Dorsolateral prefrontal cortex (tissue), 122 donors: ENCODE measurements at places on chromosomes 4 and X.

DNA sequence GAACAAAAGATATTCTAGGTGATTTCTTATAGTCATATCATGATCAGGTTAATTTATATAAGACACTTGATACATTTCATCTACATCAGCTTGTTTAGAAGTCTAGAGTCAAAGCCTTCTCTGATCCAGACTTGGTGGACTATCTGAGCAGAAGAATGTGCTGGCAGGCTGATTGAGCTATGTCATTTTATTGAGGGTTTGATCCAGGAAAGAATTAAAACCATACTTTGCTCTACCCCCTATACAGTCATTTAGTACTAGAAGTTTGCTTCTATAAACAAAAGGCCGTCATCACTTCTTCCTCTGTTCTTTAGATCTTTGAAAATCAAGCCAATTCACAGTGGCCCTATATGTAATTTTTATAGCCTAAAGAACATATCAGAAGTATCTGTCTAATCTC is 173.1 kb upstream of the PITX2 start:
- DNase-seq, result no peak

DNA sequence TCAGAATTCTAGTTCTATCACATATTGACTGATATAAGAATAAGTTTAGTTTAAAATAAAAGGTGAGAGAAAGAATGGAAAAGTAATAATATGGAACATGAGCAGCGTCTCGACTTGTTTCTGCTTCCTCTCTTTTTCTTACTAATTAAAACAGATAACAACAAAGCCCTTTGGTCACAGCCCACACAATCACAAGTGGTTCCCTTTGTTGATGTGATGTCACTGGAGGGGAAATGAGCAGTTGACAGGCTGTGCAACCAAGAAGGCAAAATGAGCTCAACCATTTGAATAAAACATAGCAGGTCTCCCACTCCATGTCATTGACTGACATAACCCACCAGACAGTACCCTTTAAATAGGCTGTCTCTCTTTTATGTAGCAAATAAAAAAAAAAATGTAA is 342.5 kb upstream of the MAGEB2 start:
- DNase-seq, result no peak

- DNase-seq, result no peak
Measured at GRCh38 chr4:22969287-22969896, 276.7 kb downstream of the GBA3 start.

DNA sequence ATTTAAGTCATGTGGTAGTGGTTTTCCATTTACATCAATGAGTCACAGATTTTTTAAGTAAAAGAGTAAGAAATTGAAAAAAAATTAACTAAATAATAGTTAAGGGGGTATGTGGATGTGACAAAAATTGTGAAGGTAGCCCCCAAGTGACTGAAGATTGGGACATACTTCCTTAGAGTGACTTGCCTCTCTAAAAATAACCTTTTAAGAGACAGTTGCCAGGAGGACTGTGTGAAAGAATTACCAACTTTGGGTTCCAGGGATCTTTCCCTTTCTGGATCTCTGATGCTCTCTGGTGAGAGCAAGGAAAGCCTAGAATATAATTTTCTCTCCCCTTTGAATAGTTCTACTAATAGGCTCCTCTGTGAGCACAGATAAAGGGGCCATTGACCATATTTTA is 42.7 kb downstream of the NHSL2 start:
- no peak for DNase-seq

DNA sequence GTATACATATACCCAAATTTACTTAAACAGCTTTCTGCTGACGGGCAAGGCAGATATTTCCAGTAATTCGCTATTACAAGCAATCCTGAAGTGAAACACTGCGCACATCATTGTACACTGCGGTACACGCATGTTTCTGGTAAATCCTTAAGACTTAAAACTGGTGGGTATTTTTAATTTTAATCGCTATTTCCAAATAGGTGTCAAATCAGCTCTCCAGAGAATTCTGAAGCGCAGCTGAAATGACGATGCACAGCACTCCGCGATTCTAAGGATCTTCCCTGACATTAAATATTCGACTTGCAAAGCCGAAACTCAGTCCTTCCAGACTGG is 361 bp downstream of the TMEM128 start:
- no peak for DNase-seq

DNA sequence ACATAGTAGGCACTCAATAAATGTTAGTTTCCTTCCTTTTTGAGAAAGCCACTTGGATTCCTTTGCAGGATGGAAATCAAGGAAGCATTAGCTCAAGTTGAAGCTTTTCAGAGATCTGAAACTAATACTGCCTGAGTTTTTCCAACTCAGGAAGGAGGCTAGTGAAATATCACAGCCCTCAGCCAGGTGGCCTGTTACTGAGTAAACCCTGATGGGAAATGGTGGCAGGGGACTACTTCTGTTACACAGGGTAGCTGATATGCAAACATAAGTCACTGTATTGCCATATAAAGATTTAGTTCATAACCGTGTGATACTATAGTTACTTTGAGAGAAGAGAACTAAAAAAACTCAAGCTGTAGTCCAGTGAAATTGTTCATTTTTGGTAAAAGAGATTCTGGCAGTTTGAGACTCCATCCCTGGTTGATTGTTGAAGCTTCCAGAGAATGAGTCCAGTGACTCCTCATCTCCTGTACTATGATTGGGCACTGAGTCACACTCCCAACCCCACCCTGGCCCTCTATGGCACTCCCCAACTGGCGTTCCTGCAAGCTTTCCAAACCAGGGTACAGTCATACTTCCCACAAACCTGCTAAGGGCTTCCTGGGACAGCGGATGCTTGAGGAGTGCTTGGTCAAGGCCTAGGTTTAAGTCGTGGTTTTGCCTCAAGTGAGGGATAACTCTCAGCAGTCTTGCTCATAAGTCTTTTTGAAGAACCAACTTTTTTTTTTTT is 81.8 kb downstream of the MID1IP1 start:
- DNase-seq, result no peak

- DNase-seq, result no peak
Measured at GRCh38 chr4:110195561-110196205, 2.7 kb downstream of the ELOVL6 start.

DNA sequence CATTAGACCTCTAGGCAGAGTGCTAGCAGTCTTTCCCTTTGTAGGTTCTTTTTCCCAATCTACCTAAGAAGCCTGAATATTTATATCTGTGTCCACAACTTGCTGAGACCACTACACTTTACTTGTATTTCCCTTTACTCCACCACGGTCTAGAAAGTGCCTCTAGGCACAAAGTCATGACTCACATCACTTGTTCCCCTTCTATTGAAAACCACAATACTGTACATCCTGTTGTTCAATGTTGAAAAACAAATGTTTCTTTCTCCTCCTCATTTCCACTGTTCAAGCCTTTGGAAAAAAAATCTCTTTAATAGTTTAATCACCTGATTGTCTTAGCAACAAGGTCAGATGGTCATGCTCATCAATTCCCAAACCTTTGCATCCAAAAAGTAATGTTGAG is 326.7 kb downstream of the GUCY2F start:
- no peak for DNase-seq

- no peak for DNase-seq
Measured at GRCh38 chrX:63439580-63439979, 88.4 kb upstream of the SPIN4 start.

DNA sequence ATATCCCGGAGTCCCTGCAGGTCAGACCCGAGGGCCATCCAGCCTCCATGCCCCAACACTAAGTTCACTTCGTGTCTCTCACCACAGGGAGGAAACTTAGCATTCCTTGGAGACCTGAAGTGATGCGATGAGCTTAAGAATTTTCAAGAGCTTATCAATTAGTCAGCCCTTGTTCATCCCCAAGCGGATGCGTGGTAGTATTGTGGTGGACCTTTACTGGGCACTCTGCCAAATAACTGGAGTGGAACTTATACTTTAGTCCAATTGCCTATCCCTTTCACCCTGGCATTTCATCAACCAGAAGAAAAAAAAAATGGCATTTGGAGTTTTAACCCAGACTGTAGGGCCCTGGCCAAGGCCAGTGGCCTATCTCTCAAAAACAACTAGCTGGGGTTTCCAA is 137.1 kb downstream of the RELL1 start:
- DNase-seq, result no peak

GRCh38 chr4:56953680-56954520 is 23.5 kb downstream of the NOA1 start:
- no peak for DNase-seq

DNA sequence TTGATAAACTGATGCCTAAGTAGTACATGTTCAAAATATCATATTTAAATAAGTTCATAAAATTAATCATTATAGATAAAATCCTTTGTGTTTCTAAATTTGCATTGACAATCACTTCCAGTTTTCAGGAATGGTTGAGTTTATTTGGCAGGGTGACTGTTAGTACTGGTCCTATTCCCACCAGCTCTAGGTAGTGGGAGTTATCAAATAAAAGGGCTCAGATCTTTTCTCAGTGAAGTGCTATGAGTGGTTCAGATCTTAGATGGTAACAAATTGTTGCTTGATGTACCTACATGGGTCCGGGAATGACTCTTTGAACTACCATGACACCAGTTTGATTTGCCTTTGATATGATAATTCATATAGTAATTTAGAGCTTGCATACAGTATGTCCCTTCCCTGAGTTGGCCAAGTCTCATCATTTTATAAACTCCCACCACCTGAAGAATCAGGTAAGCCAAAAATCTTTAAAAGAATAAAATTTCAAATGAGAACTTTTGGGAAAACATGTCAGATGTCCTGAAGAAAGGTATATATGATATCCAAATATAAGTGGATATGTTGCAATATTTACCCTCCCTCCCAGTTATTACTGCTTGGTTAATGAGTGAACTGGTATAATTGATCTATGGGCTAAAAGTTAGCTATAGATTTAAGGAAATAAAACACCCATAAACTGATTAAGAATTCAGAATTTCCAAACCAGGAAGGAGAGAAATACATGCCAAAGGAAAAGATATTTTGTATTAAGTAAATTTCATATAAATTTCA is 28.6 kb downstream of the GPC3 start:
- DNase-seq, result no peak

- no peak for DNase-seq
Measured at GRCh38 chrX:147953976-147954375, 27.2 kb upstream of the FMR1NB start.

- DNase-seq, result no peak
Measured at GRCh38 chrX:100413229-100413628, 3.2 kb upstream of the PCDH19 start.

- no peak for DNase-seq
Measured at GRCh38 chr4:137957806-137958205, 284.3 kb downstream of the SLC7A11 start.

GRCh38 chr4:155602351-155603140 is 64.1 kb upstream of the GUCY1A1 start:
- no peak for DNase-seq

- no peak for DNase-seq
Measured at GRCh38 chr4:168811207-168811606, 198.8 kb downstream of the CBR4 start.

DNA sequence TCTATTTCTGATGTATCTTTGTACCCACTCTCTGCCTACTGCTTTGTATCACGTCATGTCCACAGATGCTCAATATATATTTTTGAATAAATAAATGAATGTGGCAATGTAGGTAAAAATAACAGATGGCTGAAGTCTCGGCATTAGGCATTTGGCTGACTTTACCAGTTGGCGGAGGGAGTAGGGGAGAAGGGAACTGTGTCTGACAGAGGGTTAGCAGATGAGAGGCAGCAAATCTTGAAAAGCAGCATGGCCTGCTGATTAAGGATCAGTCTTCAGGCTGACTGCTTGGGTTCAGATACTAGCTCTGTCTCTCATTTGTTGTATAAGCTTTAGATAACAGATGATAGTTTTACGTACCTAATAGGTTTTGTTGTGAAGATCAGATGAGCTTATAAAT is 31.9 kb upstream of the RASGEF1B start:
- DNase-seq, result no peak

- no peak for DNase-seq
Measured at GRCh38 chrX:11427453-11428071, 134.3 kb downstream of the AMELX start.

DNA sequence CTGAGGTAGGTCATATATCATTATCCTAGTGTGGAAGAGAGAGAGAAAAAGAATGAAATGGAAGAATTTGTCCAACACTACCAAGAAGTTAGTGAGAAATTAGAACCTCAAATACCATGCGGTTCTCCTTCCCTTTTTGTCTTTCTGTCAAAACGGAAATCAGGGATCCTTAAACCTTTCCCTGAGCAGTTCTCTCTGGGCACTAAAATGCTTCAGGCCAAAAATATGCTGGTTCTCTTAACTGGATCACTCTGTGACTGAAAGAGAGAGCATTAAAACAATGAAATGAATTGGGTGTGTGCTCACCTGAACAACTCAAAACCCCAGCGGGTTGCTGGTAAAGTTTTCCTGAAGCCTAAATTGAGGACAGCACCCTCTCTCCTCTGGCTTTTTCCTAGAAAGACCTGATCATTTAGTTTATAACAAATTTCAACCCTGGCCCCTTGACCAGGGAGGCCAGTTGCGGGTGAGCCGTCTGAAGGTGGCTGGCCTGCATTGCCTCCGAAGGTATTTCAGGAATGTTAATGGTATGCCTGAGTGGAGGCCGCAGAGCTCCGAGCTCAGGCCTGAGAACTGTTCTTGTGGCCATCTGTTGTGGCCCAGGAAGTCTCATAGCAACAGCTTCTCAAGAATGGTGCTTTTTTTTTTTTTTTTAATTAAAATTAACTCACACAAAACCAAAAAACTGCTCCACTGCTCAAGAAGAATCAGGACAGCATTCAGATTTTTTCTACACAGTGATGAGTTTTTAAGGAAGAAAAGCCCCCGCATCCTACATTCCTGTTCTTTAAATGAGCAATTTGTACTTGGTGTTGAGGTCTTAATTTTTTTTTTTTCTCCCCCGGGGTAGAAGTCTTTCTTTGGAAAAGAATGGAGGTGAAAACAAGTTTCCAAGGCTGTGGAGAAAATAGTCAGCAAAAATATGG is 155.1 kb downstream of the SHROOM3 start:
- no peak for DNase-seq

DNA sequence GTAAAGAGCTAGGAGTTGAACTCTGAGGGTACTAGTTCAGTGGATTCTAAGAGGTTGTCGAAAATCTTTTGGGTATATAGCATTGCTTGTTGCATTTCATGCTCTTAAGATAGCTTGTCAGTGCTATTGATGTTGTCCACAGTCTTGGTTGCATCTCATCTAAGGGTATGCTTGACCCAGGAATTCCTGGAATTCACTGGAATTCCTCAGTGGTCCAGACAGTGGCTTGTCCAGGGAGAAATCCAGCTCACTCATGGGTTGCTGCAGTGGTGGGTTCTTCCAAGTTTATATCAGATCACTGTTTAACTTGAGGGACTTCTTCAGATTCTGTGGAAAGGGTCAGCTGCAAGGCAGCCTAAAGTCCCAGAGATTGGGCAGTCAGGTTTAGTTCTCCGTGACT is 29.8 kb upstream of the SMARCAD1 start:
- DNase-seq, result no peak

DNA sequence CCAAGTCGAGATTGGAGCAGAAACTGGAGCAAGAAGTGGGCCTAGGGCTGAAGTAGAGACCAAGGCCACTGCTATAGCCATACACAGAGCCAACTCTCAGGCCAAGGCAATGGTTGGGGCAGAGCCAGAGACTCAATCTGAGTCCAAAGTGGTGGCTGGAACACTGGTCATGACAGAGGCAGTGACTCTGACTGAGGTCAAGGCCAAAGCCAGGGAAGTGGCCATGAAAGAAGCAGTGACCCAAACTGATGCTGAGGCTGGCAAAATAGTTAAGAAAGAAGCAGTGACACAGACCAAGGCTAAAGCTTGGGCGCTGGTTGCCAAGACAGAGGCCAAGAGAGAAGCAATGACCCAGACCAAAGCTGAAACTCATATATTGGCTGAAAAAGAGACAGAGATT is 3.5 kb downstream of the ARMCX4 start:
- DNase-seq, result no peak
